ENCODE measurements at places on chromosomes 2 and 18.

GRCh38 chr18:12625241-12625640, 32.7 kb downstream of the SPIRE1 start:
- DNase-seq, result no peak

GRCh38 chr2:118668431-118669424, 178.7 kb downstream of the EN1 start:
- DNase-seq, result peak; percentile 83

- DNase-seq, result no peak
These were observed 88.0 kb downstream of the SS18 start for GRCh38 chr18:26002375-26002910.

- no peak for DNase-seq
These were observed 2.4 kb downstream of the MEX3C start for GRCh38 chr18:51195086-51195450.

DNA sequence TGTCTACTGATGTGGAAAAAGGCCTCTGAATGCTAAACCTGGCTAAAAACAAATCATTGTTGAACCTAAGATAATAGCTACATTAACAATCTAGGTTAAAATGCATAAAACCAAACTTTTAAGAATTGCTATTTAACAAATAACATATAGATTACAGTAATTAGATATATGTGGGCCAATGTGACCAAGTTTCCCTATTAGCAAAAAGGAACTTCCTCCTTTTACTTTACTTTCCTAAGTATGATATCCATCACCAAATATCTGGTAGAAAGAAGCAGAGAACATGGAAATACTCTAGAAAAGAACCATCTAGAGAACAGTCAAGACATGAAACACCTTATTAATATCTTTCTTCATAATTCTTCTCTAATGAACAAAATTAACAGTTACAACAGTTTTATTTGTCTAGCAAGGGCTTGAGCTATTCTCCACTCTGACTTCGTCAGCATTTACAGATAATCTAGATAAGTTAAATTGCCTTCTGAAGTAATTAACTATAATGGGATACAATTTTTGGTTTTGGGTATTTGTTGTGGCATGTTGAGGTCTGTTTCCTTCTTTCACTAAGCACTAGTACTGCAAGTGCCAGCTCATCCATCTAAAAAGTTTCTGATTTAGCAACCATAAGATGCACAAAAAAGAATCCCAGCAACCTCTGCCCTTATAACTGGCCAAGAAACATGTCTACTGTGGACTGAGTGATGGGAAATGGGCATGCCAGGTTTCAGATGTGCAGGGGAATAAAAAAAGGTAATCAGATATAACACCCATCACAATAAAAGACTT, 53.3 kb downstream of the MEMO1 start:
- no peak for DNase-seq

- no peak for DNase-seq
These were observed 44.0 kb downstream of the SGPP2 start for GRCh38 chr2:222468346-222468745.

DNA sequence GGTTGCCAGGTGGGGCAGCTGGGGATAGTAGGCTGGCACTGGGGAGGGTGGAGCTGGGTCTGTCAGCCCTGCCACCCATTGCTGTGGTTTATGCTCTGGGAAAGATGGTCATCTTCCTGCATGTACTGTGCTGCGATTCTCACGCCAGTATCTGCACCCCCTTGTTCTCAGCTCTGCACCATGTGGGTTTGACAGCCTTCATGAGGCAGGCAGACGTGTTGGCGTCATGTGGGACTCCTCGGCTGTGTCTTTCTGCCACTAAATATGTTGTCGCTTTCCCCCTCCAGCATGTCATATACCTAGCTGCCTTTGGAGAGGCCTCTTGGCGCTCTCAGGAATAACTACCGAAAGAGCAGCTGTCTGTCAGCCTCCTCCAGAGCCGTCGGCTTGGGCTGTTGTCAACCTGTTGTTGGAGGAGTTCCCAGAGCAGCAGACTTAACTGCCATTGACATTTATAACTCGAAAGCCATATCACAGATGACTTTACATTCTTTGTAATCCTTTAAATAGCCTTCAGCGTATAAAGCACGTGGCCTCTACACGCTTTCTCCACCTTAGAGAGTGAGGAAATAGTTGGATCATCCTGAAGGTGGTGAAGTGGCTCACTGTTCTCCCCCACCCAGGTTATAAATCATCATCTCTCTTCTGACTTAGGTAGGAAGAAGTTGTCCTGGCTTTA, 80.4 kb upstream of the MGAT5 start:
- DNase-seq, result no peak

GRCh38 chr2:205848601-205849000, 166.3 kb downstream of the NRP2 start:
- DNase-seq, result no peak

- no peak for DNase-seq
These were observed 126.1 kb downstream of the OLA1 start for GRCh38 chr2:174122185-174122584.

GRCh38 chr18:69980509-69980908, 32.8 kb upstream of the CD226 start:
- no peak for DNase-seq

- no peak for DNase-seq
These were observed 7.3 kb downstream of the PTH2R start for GRCh38 chr2:208413931-208414330.

- no peak for DNase-seq
These were observed 212.6 kb downstream of the SH3RF3 start for GRCh38 chr2:109341355-109342255.

GRCh38 chr18:57150081-57150480, 3.2 kb downstream of the BOD1L2 start:
- no peak for DNase-seq

DNA sequence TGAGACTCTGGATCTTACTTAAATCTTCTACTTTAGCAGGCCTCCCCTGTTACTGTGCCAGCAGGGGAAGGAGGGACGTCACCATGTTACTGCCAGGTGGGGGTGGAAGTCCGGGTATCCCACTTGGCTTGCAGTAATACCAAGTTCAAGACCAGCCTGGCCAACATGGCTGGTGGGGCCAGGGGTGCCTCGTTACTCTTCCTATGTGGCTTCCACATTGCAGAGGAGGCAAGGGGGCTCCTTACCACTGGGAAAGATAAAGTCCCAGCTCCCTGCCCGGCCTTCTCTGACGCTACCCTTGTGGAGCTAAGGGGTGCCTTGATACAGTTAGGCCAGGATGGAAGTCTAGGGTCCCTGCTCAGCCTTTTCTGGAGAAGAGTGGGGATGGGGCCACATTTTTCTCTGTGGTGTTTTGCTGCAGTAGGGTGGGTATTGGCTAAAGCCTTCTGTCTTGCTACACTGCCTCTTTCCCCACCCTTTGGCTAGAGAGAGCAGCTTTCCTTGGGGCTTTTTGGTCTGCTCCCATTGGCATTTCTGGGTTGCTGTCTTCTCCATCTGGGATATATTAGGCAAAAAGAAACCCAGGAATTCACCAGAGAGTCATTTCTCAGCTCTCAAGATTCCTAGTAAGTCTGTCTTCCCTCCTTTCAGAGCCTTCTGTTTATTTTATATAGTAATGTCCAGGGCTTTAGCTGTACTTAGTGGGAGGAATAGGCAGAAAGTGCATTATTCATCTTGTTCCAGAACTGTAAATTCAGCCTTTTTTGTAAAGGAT, 21.9 kb downstream of the ELMOD3 start:
- no peak for DNase-seq

DNA sequence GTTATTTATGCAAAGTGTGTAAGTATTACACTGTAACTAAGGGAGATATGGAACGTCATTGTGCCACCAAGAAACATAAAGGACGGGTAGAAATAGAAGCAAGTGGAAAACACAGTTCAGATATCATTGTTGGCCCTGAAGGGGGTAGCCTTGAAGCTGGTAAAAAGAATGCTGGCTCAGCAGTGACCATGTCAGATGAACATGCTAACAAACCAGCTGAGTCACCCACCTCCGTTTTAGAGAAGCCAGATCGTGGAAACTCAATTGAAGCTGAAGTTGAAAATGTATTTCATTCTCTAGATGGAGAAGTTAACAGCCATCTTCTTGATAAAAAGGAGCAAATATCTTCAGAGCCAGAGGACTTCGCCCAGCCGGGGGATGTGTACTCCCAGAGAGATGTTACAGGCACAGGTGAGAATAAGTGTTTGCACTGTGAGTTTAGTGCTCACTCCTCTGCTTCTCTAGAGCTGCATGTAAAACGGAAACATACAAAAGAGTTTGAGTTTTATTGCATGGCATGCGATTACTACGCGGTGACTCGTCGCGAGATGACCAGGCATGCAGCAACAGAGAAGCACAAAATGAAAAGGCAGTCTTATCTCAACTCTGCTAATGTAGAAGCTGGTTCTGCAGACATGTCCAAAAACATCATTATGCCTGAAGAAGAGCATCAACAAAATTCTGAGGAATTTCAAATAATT, 36.1 kb downstream of the ZNF407 start:
- DNase-seq, result no peak

DNA sequence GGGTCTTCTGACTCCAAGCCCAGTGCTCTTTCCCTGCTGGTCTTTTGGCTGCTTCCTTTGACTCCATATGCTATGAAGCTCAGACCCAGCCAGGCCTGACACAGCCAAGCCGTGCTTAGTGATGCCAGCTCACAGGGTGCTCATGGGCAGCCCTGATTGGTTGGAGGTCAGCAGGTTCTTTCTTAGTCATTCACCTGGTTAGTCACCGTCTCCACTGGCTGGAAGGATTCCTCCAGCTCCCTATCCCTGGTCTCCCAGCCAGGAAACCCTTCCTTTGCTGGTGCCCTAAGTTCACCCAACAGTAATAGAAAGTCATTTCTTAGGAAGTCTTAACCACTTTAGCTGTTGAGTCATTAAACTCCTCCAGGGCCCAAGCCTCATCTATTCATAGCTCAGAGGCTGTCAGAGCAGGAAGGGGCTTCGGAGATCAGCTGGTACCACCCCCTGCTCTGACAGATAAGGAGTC, 3.9 kb downstream of the KCNK3 start:
- peak; percentile 88 for DNase-seq

GRCh38 chr2:863732-864450, 86.8 kb upstream of the SNTG2 start:
- no peak for DNase-seq

DNA sequence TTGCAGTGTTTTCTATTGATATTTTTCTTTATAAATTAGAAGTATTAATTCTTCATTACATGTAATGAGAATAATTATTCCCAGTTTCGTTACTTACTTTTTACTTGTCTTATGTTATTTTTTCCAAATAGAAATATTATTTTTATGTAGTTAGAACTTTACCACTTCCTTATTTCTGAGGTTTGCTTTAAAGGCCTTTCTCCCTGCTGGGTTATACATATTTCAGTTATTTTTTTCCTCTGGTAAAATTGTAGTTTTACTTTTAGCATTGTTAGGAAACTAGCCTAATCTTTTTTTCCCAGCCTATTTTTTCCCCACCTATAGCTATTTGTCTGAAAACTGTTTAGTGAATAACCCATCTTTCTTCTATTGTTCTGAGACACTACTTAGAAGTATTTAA, 17.1 kb downstream of the RNF144A start:
- no peak for DNase-seq

DNA sequence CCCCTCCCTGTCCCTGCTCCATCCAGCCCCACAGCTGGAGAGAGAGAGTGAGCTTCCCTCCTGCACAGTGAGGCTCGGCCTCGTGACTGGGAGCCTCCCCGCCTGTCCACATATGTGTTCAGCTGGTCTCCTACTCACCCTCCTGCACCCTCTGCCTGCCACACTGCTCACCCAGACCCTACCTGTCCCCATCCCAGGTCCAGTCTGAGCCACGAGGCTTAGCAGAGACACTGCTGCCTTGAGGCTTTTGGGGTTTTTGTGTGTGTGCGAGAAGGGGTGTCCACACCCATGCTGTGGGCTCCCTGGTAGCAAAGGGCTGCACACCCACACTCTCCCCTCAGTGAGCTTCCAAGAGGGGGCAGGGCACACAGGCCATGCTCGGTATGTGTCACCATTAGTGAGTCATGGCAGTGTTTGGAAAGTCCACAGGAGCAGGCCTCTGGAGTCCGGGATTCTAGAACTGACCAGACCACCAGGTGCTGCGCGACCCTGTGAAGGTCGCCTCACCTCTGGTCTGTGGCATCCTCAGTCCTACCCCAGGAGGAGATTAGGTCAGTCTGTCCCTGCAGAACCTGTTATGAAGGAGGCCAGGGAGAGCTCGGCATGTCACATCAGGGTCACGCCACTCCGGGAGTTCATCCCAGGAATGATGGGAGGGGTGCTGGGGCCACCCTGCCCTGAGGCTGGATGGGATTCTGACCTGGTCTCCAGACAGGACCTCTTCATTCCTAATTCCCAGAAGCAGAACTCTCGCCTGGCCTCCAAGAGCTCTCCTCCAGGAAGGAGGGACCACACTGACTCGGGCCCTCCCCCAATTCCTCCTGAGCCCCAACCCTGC, 39.9 kb upstream of the SMAD7 start:
- peak; percentile 39 for DNase-seq

- DNase-seq, result no peak
These were observed 261.6 kb upstream of the SPOPL start for GRCh38 chr2:138239902-138240491.

DNA sequence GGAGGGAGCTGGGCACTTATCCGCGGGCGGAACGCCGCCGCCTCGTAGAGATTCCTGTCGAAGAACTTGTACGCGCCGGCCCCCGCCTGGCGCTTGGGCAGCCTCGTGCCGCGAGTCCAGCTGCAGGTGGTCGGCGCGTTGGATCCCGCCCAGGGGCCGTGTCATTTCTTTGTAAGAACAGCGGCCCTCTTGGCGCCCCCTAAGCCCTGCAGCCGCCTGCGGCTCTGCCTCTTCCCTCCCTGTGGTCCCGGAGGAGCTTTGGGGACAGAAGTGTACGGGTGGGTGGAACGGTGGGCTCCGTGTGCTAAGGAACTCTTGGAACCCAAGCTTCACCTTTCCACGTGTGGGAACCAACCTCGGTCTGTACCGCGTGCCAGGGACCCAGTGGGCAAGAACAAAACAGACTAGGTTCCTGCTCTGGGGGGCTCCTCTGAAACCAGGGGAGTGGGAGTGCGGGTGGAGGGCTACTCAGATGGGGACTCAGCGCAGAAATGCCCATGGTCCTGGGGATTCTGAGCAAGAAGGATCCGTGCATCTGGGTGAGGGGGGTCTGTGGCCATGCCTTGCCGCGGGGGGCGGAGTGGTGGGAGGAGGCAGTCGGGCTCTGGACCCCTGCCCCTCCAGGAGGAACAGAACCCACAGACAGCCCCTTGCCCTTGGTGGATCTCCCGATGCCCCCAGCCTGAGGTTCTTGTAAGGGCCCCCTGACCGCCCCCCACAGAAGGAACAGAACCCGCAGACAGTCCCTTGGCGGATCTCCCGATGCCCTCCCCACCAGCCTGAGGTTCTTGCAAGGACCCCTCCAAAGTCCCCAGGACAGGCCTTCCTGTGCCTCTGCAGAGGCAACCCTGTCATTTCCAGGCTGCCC, 1.5 kb downstream of the GPC1 start:
- DNase-seq, result no peak

DNA sequence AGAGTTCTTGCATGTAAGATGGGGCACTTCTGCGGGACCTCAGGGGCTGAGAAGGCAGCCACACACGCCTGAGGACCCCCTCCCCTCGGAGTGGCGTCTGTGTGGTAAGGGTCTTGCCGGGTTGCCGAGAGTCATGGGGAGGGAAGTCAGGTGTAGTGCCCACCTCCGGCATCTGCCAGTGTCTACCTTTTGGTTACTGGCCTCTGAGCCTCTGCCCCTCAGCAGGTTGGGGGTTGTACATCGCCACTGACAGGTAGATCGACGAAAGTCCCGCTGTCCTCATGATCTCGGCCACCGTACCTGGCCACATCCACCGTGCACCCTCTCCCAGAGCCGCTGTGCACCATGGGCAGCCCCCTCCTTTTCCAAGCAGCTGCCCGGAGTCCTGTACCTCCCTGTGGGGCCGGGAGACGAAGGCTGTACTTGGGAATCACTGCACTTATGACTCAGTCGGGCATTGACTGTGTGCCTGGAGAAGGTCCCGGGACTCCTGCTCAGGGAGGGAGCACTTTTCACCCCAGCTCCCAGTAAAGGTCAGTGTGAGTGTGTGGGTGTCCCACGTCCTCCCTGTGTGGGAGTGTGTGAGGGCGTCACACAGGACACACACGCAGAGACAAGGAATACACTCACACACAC, 332.4 kb upstream of the MYT1L start:
- peak; percentile 58 for DNase-seq

Measured in urothelium cell line (cell line).